Fibroblast of the aortic adventitia (primary cell): ENCODE measurements at places on chromosomes 5 and 9.

DNA sequence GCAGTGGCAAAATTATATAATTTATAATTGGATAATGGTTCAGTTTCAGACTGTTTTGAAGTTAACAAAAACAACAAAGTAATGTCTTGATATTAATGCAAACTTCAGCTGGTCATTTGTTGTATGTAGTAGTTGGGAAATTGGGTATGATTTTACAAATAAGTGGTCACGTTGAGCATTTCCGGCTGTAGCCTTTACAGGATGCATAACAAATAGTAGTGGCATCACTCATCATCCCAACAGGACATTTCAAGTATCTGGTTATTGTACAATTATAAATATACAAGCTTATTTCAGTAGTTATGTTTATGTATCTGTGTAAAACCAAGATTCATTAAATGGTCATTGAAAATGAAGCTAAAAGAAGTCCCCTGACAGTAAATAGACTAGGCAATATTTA is 72.9 kb downstream of the SMIM15 start:
- no peak for DNase-seq

GRCh38 chr5:1814183-1815020 is 13.2 kb downstream of the NDUFS6 start:
- no peak for DNase-seq

DNA sequence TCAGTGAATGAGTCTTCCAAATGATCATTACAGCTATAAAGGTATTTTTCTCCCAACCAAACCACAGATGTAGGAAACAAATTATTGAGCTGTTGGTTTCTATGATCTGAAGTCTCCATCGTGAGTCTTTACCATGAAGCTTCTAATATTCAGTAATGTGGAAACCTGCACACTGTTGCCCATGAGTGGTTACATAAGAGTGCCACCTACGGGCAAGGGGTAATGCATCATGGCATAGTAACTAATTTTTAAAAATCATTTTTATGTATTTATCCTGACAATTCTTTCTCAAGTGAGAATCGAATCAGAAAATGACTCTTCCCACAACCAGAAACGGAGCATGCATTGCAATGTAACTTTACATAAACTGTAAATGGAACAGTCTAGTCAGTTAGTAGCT is 282.5 kb upstream of the SMARCA2 start:
- DNase-seq = no peak

DNA sequence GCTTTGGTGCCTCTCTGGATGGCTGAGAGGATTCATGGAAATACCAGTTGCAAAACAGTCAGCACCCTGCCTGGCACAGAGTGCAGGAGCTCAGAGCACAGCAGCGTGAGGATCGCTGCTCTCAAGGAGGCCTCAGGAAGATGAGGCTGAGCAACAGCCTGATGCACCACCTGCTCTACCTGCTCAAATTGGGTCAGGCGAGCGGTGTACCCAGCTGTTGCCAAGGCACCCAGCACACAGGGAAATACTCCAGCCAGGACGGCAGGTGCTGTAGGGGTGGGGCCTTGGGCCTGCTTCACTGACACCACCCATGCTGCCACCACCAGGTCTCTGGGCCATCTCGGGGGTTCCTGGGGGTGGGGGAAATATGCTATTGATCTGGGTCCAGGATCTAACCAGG is 4.3 kb downstream of the EEIG1 start:
- no peak for DNase-seq

DNA sequence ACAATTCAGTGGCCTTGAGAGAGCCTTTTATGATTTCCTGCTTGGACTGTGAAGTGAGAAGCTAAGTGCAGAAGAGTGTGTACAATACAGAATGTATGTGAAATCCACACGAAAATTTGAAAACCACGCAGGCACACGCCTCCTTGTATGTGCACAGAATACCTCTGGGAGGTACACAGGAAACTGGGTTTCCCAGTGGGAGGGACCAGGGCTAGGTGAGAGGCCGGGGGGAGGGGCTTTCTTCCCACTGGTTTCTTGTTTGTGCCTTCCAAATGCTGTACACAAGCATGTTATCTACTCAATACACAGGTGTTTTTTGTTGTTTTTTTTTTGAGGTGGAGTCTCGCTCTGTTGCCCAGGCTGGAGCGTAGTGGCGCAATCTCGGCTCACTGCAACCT is 16.1 kb downstream of the C9orf50 start:
- no peak for DNase-seq
